ENCODE measurements at places on chromosomes 16 and 17.

DNA sequence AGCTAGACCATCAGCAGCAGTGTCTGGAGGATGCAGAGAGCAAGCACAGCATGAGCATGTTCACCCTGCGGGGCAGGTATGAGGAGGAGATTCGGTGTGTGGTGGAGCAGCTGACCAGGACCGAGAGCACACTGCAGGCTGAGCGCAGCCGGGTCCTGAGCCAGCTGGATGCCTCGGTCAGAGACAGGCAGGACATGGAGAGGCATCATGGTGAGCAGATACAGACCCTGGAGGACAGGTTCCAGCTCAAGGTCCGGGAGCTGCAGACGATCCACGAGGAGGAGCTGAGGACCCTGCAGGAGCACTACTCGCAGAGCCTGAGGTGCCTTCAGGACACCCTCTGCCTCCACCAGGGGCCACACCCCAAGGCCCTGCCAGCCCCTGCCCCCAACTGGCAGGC, 38.8 kb downstream of the PLD6 start:
- no peak for DNase-seq

DNA sequence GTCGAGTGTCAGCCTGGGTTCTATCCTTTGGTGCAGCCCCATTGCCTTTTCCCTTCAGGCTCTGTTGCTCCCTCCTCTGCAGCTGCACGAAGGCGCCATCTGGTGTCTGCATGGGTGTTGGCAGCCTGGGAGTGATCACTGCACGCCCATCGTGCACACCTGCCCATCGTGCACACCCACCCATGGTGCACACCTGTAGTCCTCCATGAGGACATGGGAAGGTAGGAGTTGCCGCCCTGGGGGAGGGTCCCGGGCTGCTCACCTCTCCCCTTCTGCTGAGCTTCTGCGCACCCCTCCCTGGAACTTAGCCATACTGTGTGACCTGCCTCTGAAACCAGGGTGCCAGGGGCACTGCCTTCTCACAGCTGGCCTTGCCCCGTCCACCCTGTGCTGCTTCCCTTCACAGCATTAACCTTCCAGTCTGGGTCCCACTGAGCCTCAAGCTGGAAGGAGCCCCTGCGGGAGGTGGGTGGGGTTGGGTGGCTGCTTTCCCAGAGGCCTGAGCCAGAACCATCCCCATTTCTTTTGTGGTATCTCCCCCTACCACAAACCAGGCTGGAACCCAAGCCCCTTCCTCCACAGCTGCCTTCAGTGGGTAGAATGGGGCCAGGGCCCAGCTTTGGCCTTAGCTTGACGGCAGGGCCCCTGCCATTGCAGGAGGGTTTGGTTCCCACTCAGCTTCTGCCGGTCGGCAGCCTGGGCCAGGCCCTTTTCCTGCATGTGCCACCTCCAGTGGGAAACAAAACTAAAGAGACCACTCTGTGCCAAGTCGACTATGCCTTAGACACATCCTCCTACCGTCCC, 2.9 kb downstream of the CTRL start:
- peak; percentile 41 for DNase-seq

- DNase-seq, result peak; percentile 17
These were observed 32.7 kb upstream of the RPH3AL start for GRCh38 chr17:385178-385835.

DNA sequence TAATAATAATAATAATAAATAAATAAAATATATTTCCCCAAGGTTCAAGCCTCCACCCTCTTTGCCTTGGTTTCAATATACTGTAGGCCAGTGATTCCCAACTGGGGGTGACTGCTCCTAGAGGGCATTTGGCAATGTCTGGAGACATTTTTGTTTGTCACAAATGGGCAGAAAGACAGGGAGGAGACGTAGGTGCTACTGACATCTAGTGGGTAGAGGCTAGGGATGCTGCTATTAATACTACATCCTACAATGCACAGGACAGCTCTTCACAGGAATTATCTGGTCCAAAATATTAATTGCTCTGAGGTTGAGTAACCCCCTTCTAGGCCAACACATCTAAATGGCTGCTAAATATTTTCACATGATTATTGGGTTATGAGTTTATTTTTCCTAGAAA, 12.8 kb upstream of the PRR14 start:
- DNase-seq, result no peak

DNA sequence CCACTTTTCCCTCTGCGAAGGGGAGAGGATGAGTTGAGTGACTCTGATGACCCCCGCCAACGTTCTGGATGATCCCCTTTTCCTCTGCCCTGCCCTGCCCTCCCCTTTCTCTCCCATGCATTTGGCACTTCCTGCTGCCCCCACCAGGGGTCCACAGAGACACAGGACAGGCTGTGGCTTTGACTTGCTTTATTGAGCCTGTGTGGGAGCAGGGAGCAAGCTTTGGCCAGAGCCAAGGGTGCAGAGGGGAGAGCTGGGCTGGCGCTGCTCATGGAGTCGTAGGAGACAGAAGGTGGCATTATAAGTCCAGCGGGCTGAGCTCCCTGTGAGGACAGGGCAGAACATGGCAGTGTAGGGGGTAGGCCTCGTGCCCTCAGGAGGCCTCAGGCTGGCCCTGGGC, 1.6 kb downstream of the PPY start:
- DNase-seq, result no peak

DNA sequence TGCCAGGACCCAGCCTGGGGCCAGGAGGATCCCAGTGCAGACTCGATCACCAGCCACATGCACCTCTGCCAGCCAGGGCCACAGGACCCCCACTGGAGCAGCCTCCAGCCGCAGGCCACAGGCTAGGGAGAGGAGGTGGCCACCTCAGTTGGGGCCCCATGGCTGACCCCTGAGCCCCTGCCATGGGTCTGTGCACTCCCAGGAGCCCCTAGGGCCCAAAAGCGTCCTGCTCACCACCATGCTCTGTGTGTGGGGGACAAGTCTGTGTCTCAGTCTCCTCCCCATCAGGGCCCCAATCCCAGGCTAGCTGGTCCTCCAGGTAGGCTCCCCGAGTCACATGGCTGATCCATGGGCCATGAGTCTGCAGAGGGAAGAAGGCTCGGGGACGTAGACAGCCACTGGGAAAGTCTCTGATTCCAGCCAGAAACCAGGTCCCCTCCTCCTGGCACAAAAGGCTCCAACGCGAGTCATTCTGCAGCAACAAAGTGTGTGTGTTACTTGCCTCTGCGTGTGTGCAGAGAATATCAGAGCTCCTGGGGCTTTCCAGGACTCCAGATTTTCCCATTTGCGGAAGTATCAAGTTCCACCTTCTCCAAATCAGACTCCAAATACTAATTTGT, 6.1 kb upstream of the PRSS8 start:
- no peak for DNase-seq

- no peak for DNase-seq
These were observed 593 bp downstream of the SLC38A7 start for GRCh38 chr16:58684001-58684353.

DNA sequence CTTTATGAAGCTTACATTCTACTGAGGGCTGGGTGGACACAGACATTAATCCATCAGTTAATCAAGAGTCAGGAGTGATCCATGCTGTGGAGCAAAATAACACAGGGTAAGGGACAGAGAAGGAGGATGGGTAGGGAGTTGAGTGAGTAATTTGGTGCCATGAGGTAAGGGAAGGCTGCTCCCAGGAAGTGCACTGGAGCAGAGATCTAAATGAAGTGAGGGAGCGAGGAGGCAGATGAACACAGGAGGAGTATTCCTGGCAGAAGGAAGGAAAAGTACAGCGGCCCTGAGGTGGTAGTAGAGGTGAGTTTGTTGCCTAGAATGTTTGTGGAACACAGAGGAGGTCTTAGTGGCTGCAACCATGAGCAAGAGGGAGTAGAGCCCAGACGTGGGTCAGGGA, 34.8 kb downstream of the ASIC2 start:
- DNase-seq, result no peak

DNA sequence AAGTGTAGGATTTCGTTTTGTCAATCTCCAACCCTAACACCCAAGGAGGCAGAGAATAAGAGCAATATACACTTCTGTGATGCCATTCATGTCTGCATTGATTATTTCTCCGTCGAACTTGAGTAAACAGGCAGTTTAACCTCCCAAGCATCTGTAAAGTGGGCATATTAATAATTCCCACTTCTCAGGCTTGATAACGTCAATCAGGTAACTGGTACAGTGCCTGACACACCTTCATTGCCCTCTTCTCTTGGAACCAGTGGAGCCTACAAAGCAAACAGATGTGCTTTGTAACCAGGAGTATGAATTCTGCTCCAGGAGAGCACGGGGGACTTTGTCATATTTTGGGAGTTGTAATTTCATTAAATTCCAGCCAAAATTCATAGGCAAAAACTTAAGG, 32.5 kb upstream of the PLCG2 start:
- no peak for DNase-seq

- no peak for DNase-seq
These were observed 42.4 kb downstream of the IQCK start for GRCh38 chr16:19760356-19761060.

- DNase-seq, result no peak
These were observed 53.1 kb downstream of the VPS53 start for GRCh38 chr17:661509-661908.

- DNase-seq, result no peak
These were observed 24.1 kb upstream of the CDYL2 start for GRCh38 chr16:80828495-80828894.

DNA sequence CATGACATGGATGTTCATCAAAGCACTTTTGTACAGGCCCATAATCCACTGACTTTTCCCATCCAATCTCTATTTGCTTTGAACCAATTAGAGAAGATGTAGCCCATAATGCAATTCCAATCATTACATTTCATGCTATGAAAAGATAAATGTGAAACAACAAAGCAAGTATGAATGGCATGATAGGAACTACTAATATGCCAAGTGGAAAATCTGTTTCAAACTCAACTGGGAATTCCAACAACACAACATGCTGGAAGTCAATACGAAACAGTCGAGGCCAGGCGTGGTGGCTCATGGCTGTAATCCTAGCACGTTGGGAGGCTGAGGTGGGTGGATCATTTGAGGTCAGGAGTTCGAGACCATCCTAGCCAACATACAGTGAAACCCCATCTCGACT, 39.6 kb upstream of the TMEM97 start:
- DNase-seq, result no peak
